Activated gamma-delta T cell treated with Interleukin-2 at 50 U/mL for 16 hours (primary cell): ENCODE measurements at places on chromosomes 3 and 15.

DNA sequence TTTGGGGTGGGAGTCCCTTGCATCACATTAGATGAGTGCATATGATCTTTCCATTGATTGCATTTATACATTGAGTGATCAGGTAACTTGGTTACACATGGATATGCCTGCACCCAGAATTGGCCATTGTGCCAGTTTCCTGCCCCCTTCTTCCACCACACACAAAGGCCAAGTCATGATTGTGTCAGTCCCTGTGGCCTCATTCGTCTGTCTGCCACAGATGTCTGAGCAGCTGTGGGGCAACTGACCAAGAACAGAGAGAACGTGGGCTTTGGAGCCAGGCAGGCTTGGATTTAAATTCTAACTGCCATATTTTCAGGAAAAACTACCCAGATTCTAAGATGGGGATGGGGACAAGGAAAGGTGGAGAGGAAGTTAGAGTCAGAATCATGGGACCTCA is 27.0 kb downstream of the CCNL1 start:
- no peak for DNase-seq

DNA sequence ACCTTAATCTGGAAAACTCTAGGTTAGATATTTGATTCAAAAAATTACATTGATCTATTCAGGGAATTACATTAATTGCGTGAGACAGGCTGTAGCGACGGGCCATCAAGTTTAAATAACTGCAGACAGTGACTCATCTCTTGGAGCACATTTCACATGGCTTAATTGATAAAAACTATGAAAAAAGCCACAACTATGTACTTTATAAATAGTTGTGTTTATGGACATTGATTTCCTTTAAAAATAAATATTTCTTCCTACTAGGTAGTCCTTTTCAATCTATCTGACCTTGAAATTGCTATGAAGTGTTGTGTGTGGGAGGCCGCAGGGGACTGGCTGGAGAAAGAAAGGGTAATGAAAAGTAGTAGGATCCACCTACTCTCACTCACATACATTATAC is 157.8 kb downstream of the IL1RAP start:
- DNase-seq = no peak

GRCh38 chr15:78301828-78302227 is 2.4 kb upstream of the SKIC8 start:
- no peak for DNase-seq

DNA sequence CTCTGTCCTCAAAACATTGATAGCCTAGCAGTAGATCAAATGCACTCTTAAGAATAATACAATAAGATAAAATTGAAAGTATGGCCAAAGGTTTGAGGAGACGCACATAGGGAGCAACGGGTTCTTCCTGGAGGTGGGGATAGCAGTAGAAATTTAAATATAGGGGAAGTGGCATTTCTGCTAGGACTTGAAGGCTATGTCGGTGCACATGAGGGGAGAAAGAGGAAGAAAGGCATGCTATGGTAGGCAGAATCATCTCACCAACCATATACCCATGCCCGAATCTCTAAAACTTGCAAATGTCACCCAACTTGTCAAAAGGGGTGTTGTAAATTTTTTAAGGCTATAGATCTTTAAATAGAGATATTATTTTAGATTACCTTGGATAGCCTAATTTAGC is 735.1 kb upstream of the LMCD1 start:
- no peak for DNase-seq

DNA sequence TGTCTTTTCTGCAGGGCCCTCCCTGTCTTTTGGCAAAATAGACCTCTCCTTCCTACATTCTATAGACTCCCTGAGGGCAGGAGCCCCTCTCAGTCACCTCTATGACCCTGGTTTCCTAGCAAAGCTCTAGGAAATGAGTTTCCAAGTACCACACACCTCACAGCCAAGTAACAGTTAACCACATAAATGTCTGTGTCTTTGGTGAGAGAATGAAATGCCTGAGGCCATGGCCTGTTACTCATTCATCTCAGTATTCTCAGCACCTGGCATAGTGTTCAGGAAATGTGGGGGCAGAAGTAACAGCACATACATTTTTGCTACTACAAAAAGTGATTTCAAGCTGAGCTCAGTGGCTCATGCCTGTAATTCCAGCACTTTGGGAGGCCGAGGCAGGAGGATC is 21.0 kb downstream of the RFT1 start:
- no peak for DNase-seq

GRCh38 chr15:60555291-60555690 is 76.3 kb upstream of the ICE2 start:
- DNase-seq = no peak
